ENCODE measurements at places on chromosomes 5 and 9.
A peak's percentile ranks its signal among the peaks of the same experiment; 100 is the strongest.

DNA sequence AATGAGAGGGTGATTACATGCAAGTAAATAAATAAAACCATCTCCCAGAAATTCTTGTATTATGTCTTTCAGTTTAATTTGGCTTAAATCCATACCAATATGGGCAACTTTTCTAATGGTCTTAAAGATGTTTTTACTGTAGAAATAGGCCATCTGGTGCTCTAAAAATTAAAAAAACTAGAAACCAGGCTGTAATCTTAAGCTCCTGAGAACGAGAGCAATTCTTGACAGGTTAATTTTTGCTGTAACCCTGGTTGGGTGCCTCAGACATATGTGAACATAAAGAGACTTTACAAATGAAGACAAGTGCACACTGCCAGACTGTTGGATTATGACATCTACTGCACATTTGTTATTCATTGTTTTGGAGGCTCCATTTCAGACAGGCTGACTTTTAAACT lies 246.8 kb upstream of the DAB2 start:
- DNase-seq = no peak

GRCh38 chr9:88953381-88954029 lies 37.8 kb upstream of the S1PR3 start:
- DNase-seq = no peak

GRCh38 chr5:91851670-91852069 lies 468.6 kb upstream of the ARRDC3 start:
- DNase-seq = no peak

- DNase-seq = no peak
Observed at GRCh38 chr9:115764645-115765044, 388.9 kb upstream of the PAPPA start.

GRCh38 chr5:124725040-124725434 lies 21.4 kb downstream of the ZNF608 start:
- DNase-seq = no peak

DNA sequence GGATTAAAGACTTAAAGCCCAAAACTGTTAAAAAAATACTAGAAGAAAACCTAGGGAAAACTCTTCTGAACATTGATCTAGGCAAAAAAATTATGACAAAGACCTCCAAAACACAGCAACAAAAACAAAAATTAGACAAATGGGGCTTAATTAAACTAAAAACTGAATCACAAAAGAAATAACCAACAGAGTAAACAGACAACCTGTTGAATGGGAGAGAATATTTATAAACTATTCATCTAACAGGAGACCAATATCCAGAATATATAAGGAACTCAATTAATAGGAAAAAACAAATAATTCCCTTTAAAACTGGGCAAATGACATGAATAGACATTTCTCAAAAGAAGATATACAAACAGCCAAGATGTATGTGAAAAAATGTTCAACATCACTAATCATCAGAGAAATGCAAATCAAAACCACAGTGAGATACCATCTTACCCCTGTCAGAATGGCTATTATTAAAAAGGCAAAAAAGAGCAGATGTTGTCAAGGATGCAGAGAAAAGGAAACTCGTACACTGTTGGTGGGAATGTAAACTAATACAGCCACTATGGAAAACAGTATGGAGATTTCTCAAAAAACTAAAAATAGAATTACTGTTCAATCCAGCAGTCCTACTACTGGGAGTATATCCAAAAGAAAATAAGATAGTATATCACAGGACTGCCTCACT lies 50.2 kb upstream of the TLX3 start:
- no peak for DNase-seq

GRCh38 chr9:30628915-30629567 lies 1755.4 kb upstream of the ACO1 start:
- DNase-seq = no peak

DNA sequence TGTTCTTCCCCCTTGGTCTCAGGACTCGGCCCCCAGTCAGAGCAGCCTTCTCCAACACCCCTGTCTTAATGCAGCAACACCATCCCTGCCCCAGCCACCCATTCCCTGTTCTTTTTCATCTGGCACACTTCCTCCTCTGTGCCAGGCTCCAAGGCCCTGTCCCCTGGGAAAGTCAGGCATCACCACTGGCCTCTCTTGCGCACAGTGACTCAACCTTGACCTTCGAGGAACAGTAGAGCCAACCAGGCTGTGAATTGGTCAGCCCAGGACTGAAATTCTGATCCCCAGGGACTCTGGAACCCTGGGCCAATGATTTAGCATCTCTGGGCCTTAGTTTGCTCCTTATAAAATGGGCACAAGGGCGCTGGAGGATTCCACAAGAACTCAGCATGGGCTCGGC lies 10.5 kb upstream of the RALGDS start:
- no peak for DNase-seq

DNA sequence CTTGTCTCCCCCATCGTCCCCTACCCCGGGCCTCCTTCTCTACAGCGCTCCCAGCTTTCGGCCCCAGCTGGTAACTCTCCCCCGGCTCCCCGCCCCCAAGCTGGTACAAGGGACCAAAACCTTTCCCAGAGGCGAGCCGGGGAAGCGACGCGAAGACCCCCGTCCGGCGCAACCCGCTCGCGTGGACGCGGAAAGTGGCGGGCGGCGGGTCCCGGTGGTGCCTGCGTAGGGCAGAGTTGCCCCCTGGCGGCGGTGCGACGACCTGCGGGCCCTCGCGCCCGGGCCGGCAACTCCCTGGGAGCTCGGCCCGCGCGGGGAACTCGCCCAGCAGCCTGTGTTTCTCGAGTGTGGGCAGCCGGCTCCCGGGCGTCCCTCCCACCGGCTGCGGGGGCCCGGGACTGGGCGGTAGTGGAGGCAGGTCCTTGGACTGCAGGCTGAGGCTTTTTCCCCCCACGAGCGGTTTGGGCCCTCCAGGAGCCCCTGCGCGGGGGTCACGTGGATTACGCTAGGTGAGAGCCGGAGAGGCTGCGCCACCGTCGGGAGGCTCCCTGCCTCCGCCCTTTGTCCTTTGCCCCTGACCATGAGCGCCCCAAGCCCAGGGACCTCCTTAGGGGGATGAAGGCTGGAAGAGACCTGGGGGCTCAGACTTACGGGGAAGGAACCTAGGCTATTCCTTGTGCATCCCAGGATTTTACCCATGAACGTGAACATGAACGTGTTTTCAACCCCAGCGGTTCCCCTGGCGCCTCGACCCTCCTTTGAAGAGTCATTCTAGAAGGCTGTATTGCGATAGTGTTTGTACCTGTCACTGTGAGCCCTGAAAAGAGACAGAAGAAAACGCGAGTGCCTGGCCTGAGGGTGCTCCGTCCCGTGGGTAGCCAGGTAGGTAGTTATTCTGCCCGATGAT lies 2.9 kb upstream of the FOXD1 start:
- peak; percentile 49 for DNase-seq

- DNase-seq = no peak
Observed at GRCh38 chr5:102796009-102796408, 40.9 kb downstream of the PAM start.
